NCI-H510A treated with DMSO at 0.1 percent for 48 hours (cell line): ENCODE measurements at places on chromosomes 1 and 21.

GRCh38 chr1:59767119-59767518, 47.6 kb upstream of the HOOK1 start:
- DNase-seq, result peak; percentile 26

DNA sequence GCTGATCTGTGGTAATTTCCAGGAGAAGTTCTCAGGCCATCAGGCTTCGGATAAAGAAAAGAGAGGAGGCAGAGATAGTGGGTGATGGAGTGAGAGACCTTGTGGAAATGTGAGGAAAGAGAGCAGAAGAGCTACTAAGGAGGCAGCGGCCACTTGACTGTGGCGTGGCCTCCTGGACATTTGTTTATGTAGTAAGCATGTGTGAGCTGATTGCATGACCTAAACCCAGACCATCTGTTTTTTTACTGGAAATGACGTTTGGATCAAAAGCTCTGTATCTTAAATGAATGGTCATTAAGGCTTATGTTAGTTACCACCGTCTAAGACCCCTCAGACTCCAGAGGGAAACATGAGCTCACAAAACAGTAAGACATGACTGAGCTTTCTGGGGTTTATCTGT, 13.6 kb downstream of the ATP1B1 start:
- DNase-seq, result no peak

DNA sequence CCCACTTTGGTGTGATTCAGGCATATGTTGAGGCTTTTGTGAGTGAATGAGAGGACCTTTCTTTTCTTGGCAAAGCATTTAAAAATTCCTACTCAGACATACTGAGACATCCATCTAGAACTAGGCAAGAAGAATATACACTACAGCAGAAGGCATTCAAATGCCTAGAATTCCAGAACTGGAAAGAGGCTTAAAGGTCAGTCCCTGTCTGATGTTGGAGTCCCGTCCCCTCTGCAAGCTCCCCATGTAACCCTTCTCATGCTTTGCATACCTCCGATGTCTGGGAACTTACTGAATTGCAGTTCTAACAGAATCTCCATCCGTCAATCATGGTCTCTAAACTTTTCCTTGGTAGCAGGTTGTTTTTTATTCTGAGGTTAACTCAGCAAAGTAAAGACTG, 152.9 kb downstream of the ATP6V1G3 start:
- DNase-seq, result no peak

GRCh38 chr1:17567582-17567981, 28.1 kb downstream of the ARHGEF10L start:
- DNase-seq, result no peak

GRCh38 chr1:179968284-179968993, 13.8 kb downstream of the CEP350 start:
- no peak for DNase-seq

DNA sequence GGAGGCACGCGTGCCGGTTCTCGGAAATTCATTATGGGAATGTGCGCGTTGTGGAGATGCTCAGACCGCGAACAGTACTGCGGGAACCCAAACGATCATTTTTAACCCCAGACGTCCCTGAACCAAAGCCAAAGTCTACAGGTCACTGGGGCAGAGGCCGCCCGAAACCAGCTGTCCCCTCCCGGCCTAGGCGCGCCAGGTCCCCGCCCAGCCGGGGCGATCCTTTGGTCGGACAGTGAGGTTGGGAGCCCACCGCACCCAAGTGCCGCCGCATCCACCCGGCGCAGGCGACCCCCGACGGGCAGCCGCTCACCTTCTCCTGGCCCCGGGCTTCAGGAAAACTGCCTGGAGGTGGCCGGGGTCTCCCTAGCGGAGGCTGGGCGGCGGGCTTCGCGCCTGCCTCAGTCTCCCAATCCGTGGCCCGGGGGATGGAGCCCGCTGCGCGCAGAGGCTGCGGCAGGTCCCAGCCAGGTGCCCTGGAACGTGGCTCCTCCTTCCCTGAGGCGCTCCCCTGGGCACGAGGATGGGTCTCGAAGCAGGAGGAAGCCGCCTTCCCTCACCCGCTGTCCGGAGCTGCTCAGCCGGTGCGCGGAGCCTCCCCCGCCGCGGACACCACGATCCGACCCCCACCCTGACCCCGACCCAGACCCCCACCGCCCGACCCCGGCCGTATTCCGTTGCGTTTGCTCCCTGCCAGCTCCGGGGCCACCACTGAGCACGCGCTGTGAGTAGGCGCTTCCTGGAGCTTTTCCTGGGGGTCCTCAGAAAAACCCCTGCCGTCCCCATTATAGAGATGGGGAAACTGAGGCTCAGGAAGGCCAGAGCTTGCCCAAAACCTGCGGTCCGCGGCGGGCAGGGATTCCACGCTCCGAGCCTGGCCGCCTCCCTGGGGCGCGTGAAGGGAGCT, 8.1 kb upstream of the SLX9 start:
- DNase-seq, result no peak

DNA sequence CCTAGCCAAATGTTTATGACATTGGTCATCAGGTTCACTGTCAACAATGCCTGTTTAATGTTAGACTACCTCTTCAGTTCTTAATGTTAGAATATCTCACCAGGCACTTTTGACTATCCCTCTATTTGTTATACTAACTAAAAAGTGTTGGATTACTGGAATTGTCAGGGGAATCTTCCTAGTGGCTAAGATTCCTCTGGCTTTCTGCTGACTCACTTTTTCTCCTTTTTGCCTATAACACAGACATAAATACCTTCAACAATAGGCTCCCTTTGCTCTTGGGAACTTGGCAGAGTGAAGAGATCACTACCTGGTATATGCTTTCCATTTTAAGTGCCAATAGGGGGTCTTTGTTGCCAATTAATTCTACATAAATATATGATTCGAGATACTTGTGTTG, 68.5 kb downstream of the TMEM200B start:
- DNase-seq, result no peak

DNA sequence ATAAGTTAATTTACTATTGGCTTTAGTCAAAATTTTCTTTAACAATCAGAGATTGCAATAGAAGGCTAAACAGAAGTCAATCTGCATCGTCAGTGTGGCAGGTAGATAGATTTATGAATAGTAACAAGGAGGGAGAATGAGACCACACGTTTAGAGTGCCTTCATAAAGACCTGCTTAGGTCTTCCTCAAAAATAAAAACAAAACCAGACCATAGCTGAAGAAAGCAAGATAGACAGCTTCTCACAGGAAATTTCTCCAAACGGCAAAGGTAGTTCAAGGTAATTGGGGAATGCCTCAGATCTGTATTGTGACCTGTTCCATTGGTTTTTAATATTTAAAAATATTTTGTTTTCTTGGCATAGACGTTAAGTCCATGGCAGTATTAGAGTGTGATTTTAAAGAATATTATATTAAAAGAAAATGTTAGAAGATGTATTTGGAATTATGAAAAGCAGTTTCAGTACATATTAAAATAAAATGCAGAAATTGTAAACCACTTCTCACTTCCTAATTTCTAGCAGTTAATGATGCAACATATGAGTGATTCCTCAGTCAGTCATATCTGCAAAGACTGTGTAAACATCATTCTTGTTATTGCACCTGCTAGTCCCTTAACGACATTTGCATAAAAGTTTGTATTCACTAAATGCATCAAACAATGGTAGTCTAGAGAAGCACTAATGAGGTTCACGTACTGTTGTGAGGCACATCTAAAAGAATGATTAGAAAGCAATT, 278.0 kb downstream of the HLX start:
- DNase-seq, result no peak

- no peak for DNase-seq
These were observed 206.7 kb upstream of the C1orf87 start for GRCh38 chr1:60280256-60280655.

- no peak for DNase-seq
These were observed 16.6 kb downstream of the HIVEP3 start for GRCh38 chr1:41902159-41902577.

DNA sequence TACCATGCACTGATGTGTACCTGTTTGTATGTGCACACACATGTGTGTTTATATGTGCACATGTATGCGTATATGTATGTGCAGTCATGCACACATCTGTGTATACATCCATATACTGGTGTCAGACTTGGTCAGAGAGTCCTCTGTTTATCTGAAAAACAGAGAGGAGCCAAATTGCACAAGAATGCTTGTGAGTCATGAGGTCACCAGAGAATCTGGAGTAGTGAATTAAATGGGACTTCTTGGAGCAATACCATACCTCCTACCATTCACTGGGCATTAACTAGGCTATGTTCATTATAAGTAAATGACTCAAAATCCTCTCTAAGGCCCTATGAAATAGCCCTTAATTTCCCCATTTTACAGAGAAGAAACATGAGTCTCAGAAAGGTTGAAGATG, 272.1 kb upstream of the C1orf87 start:
- no peak for DNase-seq

GRCh38 chr1:31871703-31872102, 55.9 kb upstream of the SPOCD1 start:
- DNase-seq, result no peak

DNA sequence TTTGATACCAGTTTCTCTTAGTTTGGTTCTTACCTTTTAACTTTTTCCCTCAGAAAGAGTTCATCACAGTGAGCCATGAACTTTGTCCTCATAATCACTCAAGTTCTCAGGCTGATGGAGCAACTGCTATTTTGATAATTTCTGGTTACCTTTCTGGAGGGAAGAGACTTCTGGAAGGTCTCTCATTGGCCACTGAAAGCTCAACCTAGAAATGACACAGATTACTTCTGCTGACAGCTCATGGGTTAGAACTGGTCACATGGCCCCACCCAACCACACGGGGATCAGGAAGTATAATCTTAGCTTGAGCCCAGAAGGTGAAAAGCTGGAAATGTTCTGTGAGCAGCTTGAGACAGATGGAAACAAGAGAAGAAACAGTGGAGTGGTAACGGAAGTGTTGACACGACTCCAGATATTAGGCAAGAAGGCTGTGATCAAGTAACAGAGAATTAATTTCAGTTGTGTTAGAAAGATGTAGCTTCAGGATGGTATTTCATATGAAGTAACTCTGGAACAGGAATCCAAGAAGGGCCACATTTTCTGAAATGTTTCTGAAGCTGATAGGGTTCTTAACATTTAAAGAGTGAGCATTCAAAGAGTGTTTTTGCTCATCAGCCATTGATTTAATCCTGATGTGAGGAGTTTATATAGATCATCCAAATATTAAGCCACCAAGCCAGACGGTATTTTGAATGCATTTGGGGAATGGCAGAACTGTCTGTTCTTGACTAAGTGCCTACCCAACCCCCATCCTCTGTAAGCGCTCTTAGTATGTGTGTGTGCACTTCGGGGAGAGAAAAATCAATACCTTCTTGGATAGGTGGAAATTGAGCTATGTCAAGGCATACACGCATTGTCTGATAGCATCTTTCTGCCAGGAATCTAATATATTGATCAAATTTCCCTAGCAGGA, 21.9 kb upstream of the XPR1 start:
- DNase-seq, result no peak

DNA sequence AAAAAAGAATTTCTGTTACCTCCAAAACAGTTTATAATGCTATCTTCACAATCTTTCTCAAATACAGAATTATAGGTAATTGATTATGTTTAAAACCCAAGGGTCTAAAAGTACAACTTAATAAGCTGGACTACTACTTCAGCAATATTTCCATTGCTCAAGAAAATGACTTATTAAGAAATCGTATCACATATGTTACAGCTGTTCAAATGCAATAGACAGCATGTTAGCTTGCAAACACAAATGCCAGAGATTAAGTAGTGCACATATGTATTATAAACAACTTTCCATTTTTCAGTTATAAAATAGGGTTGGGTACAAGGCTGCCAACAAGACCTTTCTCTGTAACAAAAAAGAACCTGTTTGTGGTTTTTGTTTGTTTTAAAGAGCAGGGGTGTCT, 211.0 kb upstream of the DMRTA2 start:
- no peak for DNase-seq

DNA sequence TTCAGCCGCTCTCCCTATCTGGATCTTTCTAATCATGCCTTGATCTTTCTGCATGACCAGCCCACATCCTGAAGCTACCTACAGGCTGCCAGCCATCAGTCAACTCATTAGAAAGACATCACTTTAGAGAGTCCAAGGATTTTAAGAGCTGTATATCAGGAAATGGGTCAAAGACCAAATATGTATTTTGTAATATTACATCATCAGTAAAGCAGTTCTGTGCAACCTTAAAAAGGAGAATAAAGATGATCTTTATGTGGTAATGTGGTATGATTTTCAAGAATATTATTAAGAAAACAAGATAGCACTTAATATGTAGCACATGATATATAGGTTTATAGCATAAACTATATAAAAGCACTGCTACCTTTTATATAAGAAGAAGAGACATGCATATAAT, 47.6 kb downstream of the SLC30A7 start:
- no peak for DNase-seq

DNA sequence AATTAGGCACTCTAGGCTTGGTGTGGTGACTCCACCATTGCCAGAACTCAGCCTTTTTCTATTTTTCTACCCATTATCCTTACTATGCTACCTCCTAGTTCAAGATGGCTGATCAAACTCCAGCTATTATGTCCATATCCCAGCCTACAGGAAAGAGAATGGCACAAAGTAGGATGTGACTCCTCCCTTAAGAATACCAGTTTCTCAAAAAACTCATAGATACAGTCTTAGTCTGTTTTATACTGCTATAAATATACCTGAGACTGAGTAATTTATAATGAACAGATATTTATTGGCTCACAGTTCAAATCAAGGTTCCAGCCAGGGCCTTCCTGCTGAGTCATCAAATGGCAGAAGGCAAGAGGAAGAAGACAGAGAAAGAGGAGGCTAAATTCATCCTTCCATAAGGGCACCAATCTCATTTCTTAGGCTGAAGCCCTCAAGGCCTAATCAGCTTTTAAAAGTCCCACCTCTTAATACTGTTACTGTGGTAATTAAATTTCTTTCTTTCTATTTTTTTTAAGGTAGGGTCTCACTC, 542.8 kb upstream of the BEND5 start:
- no peak for DNase-seq

DNA sequence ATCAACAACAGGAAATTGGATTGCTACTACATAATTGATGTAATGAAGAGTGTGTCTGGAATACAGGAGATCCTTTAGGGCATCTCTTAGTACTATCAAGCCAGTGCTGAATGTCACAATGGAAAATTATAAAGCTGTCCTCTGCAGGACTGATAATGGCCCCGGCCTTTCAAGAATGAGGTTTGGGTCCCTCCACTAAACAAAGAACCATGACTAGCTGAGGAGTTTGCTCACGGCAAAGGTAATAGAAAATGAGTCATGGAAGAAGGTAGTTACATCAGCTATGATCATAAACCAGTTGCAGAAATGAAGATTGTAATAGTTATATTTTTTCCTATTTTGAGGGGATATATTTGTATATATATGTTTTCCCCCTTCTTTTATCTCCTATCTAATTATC, 145.8 kb downstream of the KCNJ6 start:
- no peak for DNase-seq

DNA sequence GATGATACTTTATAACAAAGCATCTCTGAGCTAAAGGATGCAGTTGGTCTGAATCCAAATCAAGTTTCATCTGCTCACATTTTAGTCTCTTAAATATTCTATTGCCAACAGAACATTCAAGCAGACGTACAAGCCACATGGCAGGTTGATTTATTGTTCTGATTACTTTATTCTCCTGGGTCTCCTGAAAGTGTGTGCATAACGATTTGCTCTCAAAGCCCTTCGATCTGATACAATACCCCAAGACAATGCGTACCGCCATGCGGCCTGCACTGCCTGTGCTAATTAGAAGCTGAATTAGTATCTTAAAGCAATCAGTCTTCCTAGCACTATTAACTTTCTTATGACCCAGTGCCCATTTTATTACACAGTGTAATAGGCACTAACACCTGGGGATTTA, 56.9 kb downstream of the FHAD1 start:
- DNase-seq, result no peak
